ENCODE measurements at places on chromosomes 16 and 17.
A peak's percentile ranks its signal among the peaks of the same experiment; 100 is the strongest.

DNA sequence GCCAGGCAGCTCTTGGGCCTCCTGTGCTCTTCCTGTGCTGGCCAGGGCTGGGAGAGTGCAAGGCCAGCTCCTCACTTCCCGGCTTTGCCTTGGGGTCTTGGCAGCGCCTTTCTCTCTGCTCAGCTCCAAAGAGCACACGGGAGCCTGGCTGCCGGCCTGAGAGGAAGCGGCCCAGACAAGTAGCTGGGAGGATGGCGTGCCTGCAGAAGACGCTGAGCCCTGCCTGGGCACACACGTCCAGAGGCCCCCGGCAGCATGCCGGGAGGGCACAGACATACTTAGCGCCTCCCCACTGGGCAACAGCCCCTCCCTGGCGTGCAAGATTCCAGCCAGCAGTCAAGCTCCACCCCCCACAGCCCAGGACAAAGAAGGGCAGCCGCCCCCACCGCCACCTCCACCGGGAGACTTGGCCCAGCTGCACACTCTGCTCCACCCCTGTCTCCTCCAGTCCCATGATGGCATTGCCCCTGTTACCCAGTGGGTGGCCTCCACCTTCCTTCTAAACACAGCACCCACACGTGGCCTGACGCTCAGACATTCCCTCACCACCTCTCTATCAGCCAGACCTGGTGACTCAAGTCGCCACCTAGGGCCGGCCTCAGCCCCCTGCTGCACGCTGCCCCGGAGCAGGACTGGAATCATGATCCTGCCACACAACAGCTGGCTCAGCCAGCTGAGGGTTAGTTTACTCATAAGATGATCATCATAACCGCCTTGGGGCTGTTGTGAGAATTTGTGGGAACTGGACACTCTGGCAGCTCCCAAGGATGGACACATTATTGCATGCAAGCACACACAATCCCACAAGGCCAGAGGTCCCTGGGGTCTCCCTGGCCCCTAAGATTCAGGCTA is 12.4 kb downstream of the SGCA start:
- no peak for DNase-seq

GRCh38 chr17:49928837-49929475 is 40.0 kb upstream of the DLX4 start:
- no peak for DNase-seq

GRCh38 chr16:57373117-57373947 is 1.0 kb downstream of the CX3CL1 start:
- no peak for DNase-seq

DNA sequence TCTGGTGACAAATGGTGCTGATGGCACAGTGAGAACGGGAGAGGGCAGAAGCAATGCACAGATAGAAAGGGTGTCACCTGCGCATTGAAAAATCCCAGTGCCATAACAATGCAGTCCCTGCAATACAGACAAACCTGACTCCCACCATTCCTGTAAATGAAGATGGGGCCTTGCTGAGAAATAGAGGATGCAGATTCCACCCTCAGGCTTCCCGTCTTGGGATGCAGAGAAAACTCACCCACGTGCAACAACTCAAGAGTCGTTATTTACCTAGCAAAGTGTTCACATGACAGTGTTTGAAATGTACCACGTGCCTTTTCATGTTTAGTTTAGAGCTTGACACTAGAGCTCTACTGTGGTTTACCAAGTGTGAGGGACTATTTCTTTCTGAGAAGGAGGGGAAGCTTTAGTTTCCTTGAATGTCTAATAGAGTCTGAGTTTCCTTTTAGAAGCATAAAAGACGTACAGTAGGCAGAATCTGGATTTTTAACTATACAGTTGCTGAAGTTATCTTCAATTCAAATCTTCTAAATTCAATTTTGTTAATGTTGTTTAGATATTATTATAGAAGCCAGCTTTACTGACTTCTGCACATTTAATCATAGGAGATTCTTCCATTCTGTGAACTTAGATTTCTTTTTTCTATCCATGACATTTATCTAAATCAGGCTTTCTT is 35.6 kb downstream of the WWOX start:
- no peak for DNase-seq

DNA sequence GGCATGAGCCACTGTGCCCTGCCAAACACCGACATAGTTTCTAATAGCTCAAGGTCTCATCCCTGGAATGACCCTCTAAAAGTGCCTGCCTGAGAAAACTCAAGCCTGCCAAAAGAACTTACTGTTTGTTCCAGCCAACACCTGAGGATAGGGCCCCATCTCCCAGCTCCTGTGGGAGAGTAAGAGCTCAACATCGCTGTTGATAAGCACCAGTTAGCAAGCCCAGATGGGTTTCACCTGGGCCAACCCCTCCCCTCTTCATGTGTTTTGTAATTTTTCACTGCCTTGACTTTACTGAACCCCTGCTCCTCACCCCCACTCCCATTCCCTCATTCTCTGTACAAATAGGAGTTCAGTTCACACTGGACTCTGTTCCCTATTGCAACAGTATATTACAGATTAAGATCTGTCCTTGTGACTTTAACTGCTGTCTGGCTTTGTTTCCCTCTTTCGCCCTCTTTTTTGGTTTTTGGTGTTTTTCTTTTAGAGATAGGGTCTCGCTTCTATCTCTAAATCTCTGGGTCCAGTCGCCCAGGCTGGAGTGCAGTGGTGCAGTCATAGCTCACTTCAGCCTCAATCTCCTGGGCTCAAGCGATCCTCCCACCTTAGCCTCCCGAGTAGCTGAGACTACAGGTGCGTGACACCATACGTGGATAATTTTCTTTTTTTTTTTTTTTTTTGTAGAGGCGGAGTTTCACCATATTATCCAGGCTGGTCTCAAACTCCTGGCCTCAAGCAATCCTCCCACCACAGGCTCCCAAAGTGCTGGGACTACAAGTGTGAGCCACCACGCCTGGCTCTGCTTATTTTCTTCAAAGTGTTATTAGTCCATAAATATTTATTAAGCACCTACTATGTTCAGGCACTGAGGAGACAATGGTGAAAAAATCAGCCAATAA is 12.3 kb downstream of the NUPR1 start:
- no peak for DNase-seq

GRCh38 chr16:11976850-11977375 is 379 bp downstream of the SNX29 start:
- no peak for DNase-seq

DNA sequence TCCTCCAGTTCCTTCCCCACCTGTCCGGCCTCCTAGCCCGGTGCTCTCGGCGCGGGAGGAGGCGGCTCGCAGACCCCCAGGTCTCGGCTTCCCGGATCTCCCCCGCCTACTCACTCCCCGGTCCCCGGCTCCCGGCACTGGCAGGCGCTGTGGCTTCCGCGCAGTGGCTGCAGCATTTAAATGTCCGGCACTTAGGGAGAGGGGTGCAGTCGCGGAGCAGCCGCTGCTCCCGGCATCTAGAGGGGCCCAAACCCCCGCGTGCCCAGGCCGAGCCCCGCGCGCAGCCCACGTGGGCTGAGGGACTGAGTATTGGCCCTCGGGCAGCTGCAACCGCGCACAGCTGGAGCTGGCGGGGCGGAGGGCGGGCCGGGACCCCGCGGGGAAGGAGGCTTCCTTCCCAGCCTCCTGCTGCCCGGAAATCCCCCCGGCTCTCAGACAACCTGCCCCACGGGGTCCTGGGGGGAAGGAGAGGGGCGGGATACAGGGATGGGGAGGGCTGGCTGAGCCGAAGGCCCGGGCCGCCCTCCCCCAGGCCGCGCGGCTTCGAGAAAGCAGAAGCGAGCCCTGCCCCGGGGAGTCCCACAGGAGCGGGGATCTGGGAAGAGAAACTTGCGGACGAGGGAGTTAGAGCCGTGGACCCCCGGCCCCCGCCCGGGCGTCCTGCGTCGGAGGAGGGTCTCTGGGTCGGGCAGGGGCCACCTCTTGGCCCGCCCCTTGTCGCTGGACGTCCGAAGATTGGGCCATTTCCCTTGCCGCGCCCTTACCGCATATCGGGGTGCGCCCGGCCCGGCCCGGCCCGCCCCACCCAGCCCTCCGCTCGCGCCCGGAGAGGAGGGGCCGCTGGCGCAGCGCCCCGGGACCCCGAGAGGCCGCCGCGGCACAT is at the start of gene MMP25:
MMP25 (plus strand) TSS at position 804 of the 883 bp plus-strand sequence. CDS start 357 bp downstream, outside the sequence.
- no peak for DNase-seq

- no peak for DNase-seq
Observed at GRCh38 chr16:67613808-67614207, 31.1 kb upstream of the CARMIL2 start.

- no peak for DNase-seq
Observed at GRCh38 chr17:50049636-50050035, 6.3 kb upstream of the ITGA3 start.

DNA sequence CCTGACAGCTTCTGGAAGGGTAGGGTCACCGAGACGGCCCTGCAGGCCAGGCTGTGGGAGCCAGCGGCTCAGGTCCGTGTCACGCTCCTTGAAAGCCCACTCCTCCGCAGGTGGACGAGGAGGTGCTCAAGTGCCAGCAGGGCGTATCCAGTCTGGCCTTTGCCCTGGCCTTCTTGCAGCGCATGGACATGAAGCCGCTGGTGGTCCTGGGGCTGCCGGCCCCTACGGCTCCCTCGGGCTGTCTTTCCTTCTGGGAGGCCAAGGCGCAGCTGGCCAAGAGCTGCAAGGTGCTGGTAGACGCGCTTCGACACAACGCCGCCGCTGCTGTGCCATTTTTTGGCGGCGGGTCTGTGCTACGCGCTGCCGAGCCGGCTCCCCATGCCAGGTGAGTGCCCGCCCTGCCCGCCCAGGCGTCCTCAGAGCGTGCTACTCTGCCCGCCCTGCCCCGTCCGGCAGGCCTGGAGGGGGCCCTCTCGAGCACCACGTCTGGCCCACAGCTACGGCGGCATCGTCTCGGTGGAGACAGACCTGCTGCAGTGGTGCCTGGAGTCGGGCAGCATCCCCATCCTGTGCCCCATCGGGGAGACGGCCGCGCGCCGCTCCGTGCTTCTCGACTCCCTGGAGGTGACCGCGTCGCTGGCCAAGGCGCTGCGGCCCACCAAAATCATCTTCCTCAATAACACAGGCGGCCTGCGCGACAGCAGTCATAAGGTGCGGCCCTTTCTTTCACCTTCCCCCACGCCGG is 1.3 kb downstream of the NAGS start:
- peak; percentile 49 for DNase-seq

DNA sequence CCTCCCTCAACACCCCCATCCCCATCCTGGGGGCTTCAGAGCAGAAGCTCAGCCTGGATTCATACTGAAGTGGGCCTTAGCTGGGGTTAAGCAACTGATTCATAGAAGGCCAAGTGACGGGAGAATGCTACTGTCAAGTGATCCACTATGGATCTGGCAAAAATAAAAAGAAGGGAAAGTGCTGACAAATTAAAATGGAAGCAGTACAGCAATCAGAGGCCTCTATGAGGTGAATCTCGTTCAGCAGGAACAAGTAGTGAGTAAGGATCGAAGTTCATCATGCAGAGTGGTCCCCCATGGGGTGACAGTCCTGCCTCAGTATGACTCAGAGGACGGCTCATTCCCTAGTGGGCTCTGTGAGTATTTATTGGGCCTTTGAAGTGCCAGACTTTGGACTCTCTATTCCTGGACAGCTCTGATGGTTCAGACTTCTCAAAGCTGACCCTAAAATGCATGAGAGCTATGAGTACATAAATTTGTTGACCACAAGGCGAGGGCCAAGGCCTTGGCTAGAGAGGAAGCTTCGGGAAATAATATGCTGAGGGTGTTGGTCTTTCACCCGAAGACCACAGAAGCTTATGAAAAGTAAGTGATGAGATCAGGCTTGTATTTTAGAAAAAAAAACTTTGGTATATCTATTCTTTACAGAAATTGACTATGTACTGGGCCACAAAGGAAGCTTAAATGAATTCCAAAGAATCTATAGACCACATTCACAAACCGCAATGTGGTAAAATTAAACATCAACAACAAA is 5.3 kb upstream of the NSMCE1 start:
- DNase-seq: no peak

DNA sequence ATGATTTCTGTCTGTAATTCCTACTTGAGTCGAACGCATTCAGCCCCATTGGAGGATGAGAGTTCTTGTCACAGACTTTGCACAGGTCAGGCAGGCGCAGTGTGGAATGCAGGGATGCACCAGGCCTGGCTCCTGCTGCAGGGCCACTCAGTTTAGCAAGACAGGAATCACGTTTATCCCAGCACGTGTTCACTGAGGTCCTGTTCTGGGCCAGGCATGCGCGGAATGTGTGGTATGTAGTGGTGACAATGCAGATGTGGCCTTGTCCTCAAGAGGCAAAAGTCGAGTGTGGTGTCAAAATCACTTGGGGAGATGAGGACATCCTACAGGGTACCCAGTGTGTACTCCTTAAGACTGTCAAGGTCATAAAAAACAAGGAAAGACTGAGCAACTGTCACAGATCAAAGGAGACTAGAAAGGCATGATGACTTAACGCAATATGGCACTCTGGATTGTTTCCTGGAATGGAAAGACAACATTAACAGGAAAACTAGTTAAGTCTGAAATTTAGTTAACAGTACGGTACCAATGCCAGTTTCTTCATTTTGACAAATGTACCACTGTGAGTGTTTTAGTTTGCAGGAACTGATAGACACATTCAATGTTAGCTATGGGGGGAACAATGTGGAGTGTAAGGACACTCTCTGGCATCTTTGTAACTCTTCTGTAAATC is 121.5 kb upstream of the ADAMTS18 start:
- DNase-seq: no peak

- DNase-seq: no peak
Observed at GRCh38 chr16:85187002-85187401, 74.7 kb upstream of the CIBAR2 start.

GRCh38 chr16:3839402-3840184 is 40.9 kb downstream of the CREBBP start:
- no peak for DNase-seq

GRCh38 chr17:46976626-46977270 is 2.3 kb downstream of the RPRML start:
- no peak for DNase-seq

DNA sequence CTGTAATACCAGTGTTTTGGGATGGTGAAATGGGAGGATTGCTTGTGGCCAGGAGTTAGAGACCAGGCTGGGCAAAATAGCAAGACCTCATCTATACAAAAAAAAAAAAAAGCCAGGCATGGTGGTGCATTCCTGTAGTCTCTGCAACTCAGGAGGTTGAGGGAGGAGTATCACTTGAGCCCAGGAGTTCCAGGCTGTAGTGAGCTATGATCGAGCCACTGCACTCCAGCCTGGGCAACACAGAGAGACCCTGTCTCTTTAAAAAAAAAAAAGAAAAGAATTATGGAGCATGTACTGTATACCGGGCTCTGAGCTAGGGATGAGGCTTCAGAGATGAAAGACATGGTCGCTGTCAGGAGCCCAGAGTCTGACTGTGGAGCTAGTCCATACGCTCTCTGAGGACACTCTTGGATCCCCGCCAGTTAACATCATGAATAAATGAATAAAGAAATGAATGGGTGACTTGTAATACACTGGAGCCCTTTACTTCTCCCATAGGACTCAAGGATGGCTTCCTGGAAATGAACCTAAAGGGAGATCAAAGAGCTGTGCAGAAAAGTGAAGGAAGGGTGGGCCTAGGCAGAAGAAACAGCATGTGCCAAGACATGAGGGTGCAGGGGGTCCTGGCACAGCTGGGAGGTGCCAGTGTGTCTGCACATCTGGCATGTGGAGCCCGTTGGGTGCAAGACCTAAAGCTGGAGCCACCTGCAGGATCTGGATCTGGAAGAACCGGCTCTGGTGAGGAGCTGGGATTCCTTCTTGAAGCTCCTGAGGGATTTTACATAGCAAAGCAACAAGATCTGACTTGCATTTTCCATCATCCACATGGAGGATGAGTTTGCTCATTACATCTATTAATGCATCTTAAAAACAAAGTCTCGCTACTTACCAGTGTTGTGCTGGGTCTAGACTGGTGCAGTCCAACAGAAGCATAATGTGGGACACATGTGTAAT is 120.4 kb downstream of the IRX3 start:
- no peak for DNase-seq

- no peak for DNase-seq
Observed at GRCh38 chr17:66684731-66685130, 150.2 kb upstream of the CACNG5 start.
